Cardiac fibroblast (primary cell): ENCODE measurements at places on chromosomes 7 and 10.

- DNase-seq, result peak; percentile 9
Observed at GRCh38 chr10:47048526-47048905, 137.3 kb downstream of the PTPN20 start.

DNA sequence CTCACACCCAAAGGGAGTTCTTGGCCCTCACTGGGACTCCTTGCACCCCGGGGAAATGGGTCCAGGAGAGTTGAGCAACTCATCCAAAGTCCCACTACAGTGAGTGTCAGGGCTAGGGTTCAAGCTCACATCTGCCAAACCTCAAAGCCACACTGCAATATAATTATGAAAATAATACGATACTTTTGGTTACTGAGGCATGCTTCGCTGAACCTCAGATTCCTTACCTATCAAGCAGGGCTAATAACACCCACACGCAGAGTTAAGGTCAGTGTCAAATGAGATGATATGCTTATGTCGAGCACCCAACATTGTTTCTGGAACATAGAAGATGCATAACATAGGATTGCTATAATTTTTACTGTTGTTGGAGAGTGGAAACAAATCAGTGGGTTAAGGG is 58.2 kb downstream of the BPGM start:
- no peak for DNase-seq

- DNase-seq, result no peak
Observed at GRCh38 chr10:29595636-29596225, 39.0 kb downstream of the SVIL start.

- DNase-seq, result no peak
Observed at GRCh38 chr7:44776211-44776610, 20.3 kb upstream of the PPIA start.

DNA sequence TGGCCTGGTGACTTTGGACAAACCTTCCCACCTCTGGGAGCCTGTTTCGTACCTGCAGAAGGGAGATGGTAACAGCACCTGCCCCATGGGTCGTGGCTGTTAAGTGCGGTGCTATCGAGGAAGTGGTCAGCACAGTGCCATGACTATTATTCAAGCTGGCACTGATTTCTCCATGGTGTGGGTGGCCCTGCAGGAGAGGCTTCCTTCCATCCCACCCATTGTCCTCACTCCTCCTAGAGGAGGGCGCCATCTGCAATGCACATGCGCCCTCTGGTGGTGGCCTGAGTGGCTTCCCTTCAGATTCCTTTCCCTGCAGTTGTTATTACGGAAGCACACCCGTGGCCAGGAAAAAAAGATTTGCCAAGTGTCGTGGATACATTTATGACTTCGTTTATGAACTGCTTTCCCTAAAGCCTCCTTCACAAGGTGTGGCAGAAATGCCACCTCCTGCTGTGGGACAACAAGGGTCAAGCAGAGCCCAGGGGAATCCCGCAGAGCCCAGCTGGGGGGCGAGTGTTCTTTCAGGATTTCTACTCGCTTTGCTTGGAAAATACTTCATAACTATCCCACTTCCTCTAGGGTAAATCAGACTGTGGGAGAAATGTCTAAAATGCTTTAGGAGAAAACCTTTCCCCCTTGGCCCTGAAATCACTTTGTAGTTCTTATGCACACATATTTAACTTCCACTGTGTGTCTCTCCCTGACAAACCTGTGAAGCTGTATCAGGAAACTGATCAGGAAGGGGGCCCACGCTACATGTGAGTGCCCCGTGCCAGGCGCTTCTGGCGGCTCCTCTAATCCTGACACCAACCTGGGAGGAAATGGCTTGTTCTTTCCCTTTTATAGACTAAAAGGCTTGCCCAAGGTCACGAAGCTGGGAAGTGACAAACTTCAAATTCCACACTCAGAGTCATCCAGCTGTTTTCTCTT is 98.0 kb upstream of the ANLN start:
- peak; percentile 90 for DNase-seq

DNA sequence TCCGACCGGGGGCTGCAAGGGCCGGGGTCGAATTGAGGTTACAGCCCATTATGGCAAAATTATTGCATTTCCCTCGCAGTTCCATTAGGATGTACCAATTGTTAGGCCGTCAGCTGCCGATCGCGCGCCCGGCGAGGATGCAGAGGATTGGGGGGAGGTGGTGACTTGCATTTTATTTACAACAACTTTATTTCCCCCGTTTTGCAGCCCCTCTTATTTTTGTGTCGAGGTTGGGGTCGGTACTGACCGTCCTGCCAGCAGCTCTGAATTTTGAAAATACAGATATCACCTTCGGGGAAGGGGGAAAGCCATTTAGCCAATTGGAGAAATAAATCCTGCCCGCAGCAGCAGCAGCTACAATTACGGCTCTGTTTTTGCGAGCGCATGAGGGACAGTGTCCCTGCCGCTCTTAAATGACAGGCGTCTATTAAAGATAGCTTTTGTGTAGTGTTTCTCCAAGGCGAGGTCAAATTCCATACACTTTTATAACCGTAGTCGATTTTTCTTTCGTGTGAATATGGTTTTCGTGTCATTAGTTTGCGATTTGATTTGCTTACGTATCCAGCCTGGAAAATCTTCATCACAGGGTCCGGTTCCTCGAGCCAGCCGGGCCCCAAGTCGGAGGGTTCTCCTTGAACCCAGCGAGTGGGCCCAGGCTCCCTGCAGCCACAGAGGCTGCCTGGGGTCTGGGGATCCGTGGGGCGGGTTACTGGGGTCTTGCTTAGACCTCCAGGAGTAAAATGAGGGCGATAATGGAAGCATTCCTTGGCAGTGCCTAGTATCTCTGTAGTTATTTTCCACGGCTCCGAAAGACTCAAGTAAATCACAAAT is 684 bp upstream of the HOXA5 start:
- no peak for DNase-seq

DNA sequence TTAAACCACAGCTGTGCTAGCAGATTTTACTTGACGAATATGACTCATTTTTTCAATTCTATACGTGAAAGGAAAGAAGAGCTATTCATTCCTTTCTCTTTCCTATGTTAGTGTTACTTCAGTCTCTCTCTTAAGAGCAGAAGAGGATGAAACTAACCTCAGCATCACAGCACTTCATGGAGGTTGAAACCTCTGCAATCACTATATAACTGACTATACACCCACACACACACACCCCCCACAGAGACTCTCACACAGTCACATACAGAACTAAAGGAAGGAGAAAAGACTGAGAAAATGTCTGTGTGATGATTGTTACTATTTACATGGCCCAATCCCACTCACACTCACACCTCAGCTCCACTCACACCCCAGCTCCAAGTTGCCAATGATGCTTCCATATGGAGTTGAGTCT is 104.2 kb downstream of the KIF20B start:
- no peak for DNase-seq

DNA sequence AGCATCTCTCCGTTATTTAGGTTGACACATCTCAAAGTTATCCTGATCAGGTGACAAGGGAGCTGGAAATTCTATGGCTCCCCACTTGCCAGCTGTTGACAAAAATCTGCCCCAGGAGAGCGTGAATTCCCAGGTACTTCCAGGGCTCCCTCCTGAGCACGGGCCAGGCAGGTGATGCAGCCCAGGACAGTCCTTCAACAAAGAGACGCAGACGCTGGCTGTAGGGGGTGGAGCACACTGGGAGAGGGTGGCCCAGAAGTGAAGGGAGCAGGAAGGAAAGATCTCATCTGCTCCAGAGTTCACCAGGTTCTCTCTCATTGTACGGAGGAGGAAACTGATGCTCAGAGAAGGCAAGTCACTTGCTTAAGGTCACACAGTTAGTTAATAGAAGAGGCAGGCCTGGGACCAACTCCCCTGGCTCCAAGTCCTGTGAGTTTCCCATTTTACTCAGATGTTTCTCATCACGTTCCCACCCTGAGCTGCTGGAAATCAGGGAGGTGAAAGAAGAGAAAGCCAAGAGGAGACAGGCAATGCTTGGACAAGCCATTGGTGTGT is 41.0 kb upstream of the CHST3 start:
- DNase-seq, result no peak

GRCh38 chr7:1434891-1435670 is 24.2 kb downstream of the MICALL2 start:
- DNase-seq, result no peak
